ENCODE measurements at places on chromosomes 7 and 10.

GRCh38 chr7:133155642-133156041 lies 73.8 kb upstream of the CHCHD3 start:
- no peak for DNase-seq

DNA sequence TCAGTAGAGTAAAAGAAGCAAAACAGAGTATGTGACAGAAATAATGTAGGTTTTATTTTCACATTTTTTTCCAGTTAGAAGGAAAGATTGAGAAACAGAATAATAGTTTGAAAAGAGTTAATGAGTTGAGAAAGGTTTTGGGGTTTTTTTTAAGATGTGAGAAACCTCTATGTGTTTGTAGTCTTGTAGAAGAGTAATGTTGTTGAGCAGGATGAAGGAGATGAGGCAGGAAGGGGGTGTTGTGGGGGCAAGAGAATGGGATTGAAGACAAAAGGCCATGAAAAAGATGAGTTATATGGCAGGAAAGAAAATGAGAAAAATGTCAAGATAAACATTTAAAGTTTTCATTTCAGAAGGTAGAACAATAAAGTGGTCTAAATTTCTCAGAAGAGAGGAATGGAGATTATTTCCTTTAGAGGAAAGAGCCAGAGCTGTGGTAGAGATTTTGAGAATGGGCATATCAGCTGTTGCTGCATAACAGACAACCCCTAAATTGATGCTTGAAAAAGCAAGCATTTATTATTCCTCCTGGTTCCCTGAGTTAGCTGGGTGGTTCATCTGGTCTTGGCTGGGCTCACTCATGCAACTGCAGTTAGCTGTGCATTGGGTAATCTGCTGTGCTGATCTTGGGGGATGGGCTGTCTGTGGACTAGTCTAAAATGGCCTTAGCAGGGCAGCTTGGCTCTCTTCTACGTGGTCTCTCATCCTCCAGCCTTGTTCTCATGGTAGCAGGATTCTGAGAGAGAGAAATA lies 27.1 kb downstream of the PCGF5 start:
- DNase-seq, result no peak

- DNase-seq, result no peak
These were observed 91.5 kb upstream of the EGR2 start for GRCh38 chr10:62907470-62908212.

- DNase-seq, result no peak
These were observed 417.1 kb downstream of the SUGCT start for GRCh38 chr7:40551685-40552576.

DNA sequence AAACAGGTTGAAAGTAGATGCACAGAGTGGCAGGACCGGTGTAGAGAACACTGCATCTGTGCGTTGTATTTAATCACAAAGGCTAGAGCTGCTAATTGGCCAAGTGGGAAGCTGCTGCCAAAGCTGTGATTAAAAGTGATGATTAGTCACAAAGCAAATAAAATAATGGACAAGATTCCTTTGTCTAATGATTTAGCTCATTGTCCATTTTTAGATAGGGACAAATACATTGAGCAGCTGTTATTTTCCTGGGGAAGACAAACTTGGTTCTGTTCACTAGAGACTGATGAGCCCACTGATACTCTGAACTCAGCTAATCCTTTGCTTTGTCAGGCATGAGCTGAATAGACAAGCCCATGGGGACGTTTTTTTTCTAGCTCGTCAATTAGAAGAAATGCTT lies 19.7 kb downstream of the UBE3C start:
- DNase-seq, result no peak

- no peak for DNase-seq
These were observed 56.6 kb downstream of the PARD3 start for GRCh38 chr10:34758447-34758996.

DNA sequence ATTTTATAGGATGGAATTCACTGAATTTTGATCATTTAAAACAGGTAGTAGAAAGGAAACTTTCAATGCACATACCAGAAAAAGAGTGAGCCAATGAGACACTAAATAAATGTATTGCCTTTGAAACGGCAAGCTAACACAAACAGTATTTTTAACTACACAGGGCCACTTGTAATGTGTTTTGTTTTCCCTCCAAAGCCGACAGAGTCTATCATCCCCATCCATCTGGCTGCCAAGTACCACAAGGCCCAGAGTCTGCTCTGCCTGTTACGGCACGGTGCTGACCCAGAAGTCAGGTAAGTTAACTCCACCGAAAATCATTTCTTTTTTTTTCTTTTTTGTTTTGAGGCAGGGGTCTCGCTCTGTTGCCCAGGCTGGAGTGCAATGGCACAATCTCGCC lies 1.5 kb downstream of the ANKRD61 start:
- no peak for DNase-seq

- DNase-seq, result no peak
These were observed 41.7 kb upstream of the NRF1 start for GRCh38 chr7:129569811-129570215.

GRCh38 chr10:3902809-3903410 lies 117.9 kb upstream of the KLF6 start:
- DNase-seq, result no peak

GRCh38 chr7:33177876-33178275 lies 48.5 kb downstream of the BBS9 start:
- no peak for DNase-seq

- DNase-seq, result no peak
These were observed 102.9 kb upstream of the FAM20C start for GRCh38 chr7:89232-90019.

DNA sequence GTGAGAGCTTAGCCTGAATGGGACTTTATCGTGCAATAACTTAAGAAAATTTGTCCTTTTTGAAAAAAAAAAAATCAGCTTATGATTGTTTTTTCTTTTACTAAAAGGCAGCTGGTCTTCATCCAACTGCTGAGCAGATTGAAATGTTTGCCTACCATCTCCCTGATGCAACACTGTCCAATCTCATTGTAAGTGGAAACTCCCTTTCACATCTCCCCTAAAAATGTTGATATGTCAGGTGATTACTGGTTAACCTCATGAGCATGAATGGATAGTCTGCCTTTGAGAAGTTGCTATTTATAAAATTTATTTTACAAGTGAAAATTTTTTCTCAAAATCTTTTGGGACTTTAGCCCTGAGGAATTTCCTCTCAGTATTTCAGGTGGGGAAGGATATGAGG lies 17.8 kb upstream of the HKDC1 start:
- DNase-seq, result no peak

DNA sequence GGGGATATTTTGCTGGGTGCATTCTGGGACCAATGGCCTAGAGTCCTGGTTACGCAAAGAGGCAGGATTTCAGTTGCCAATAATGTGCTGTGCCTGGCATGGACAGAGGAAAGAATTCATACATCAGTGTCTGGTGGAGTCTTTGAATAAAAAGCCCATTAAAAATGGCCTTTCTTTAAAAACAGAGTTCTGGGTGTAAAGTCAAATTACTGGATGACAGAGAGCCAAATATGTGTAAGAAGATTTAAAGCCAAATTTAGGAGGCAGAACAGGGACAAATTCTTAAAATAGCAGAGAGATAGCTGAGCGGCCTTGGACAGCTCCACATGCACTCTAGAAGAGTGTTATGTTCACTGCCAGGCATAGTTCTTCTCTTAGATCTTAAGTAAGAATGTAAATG lies 60.8 kb upstream of the MEOX2 start:
- no peak for DNase-seq

DNA sequence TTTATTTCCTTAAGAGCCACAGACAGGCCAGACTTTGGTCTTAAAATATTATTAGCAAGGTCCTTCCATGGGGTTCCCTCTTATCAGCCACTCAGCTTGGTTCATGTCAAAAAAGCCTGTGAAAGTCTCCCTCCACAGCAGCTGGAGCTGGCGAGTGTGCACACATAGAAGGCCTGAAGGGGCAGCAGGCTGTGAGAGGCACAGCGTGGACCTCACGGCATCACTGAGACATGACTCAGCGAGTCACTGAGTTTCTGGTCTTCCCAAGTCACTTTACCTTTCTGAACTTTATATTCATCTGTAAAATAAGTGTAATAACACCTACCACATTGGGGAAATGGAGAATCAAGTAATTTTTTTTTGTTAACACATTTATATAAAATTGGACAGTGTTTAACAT lies 8.7 kb downstream of the TAF3 start:
- DNase-seq, result no peak

GRCh38 chr7:99002827-99003212 lies 124.5 kb downstream of the TRRAP start:
- DNase-seq, result no peak

DNA sequence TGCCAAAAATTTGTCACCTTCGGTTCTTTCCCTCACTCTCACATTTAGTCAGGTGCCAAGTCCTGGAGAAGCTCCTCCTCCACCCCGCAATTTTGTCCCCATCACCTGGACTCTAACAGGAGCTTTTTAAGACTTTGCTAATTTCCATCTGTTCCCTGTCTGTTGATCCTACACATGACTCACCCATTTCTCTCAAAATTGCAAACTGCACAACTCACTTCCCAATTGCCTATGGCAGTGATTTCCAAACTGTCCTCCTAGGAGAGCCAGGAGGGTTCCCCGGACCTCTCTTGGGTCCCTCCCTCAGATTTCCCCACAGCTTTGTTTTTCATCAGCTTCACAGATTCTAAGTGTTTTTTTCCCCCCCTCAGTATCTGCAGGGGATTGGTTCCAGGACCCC lies 120.3 kb downstream of the WNT2 start:
- DNase-seq, result no peak

GRCh38 chr7:49596701-49597491 lies 176.5 kb upstream of the VWC2 start:
- DNase-seq, result no peak

DNA sequence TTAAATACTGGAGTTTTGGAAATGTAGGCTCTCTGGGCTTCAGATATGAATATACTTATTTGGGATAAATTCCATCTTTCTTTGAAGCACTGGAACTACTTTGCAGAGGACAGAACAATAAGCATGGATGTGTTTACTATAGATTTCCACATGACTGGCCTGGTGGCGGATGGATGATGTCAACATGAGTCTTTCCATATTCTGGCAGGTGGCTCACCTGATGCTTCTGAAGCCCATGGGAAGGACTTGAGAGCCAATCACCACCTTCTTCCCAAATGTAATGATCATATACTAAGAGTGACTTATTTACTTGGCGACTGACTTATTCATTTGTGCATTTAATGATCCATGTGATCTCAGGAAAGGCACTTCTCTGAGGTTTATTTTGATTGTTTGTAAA lies 110.5 kb downstream of the FANK1 start:
- DNase-seq, result no peak

DNA sequence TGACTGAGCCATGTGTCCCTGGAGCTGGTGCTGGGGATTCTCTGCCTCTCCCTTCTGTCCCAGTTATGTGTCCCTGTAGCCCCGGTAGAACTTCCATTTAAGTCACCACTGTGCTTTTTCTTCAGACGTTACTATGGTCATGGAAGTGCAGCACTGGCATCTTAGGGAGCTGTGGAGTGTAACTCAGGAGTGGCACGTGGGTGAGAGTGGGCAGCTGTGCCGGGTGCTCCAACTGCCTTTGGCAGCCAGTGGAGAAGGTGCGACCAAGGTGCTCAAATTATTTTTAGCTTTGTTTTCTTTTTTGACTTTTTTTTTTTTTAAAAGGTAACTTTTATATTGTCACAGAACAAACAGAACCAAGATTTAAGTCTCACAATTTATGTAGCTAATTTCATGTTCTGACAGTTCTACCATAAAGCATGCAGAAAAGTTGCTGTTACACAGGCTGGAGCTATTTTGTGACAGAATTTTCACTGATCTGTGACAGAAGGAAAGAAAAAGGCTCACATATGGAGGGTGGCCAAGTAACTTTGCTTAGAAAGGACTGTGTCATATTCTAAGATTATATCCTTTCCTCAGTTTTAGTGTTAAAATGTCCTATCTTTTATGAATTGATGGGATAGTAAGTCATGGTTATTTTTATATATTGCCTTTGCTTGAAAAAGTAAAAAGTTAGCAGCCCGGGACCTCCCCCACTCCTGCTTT lies 73.9 kb downstream of the SH2D4B start:
- no peak for DNase-seq

GRCh38 chr7:149765399-149766121 lies 7.8 kb downstream of the ZNF467 start:
- DNase-seq, result no peak

DNA sequence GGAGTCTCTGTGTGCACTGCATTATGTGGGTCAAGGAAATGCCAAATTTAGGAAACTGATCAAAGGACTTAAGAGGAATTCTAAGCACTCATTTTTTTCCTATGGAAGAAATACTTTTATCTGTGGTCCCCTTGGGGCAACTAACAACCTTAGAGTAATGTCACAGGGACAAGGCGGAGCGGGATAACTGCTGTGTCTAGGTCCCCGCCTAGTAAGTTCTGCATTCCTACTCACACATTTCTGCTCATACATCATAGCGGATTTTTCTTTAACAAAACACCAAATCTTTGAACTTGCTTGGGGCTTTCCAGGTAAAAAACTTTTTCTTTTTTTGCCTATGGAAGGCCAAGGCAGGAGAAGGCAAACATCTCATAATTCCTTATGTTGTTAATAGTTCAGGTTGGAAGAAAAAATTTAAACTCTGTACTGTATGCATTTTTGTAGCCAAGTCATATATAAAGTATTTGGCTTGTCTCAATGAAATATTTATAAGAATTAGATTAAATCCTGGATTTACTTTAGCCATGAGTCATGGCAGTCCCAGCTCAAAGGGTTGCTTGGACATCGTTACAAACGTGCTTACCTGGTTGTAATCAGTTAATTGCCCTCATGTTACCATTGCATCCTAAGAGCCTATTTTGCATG lies 285.0 kb downstream of the PHTF2 start:
- DNase-seq, result no peak

DNA sequence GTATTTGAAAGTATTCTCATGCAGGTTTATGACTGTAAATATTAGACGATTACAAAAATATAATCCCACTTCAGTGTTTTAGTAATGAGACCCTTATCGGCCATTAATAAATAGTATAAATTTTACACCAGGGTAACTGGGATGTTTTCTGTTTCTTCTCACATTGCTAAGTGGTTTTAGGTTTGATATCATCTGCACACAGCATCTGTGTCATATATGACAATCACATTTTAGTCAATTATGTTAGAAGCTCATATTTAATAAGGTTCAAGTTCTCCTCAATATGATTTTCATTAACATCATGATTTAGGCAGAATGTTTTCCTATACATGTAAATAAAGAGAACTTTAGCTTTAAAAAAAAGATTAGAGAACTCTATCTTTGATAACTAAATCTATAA lies 66.8 kb downstream of the ATAD1 start:
- DNase-seq, result no peak

- no peak for DNase-seq
These were observed 94.6 kb upstream of the FAM180A start for GRCh38 chr7:135843214-135843613.

DNA sequence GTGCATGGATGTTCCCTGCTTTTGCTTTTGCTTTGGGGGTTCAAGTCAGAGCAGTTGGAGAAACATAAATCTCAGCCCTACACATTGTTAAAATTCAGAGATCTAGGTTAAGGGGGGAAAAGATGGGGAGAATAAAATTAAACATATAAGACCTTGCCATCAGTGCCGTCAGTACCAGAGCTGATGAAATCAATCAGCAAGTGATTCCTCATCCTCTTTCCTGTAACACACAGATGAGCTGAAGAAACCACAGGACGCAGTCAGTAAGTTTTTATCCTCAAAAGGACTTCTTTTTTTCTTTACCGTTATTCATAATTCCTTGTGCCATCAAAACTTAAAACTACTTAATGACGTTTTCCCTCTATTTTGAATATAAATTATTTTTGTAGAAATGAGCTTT lies 5.9 kb downstream of the HECW1 start:
- DNase-seq, result no peak
